ENCODE measurements at places on chromosomes 4 and X. TPM values are rescaled to one million over a fixed set of nuclear protein-coding genes. Genes with fewer than 3 reads are reported as not detected.

TCEAL2 gene
- total RNA-seq = 0.52 TPM

FABP2 gene
- total RNA-seq = not detected

PNMA5 gene
- not detected for total RNA-seq

ADH7 gene
- not detected for total RNA-seq

XAGE2 gene
- total RNA-seq = not detected

VCX gene
- total RNA-seq = not detected

STOX2 gene
- total RNA-seq = under 0.01 TPM

GPC3 gene
- total RNA-seq = 0.31 TPM

NLRP2B gene
- total RNA-seq = 0.10 TPM

MED12 gene
- total RNA-seq = 21.8 TPM
